ENCODE measurements at places on chromosomes 4 and X.

- no peaks in the 10 kb centered on the region for H3K36me3 ChIP-seq
- no peaks in the 10 kb centered on the region for H3K27me3 ChIP-seq
- H3K4me3 ChIP-seq, result no peak overlapping the region
Observed at GRCh38 chr4:10856271-10856782, 171.8 kb upstream of the CLNK start.

GRCh38 chr4:74932010-74932409 is 906 bp upstream of the PARM1 start:
- peaks cover 9% of the 10 kb centered on the region for H3K4me1 ChIP-seq
- no peak overlapping the region for H3K4me3 ChIP-seq
- H3K27ac ChIP-seq, result no peak overlapping the region
- no peaks in the 10 kb centered on the region for H3K36me3 ChIP-seq
- no peak for DNase-seq

DNA sequence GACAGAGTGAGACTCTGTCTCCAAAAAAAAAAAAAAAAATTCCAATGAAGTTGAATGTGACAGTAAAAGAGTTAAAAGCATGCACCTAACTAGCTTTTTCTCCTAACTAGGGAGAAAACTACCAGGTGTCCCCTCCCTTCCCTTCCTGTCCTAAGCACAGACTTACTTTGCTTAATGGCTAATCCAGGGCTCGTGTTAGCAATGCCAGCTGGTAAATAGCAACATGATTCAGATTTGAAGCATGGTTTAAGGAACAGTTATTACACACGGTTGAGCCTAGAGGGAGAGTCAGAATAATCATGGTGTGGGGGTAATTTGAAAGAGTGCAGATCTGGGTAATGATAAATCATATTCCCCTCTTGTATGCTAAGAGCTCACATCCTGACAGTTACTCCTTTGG is 338.3 kb downstream of the STIM2 start:
- H3K27me3 ChIP-seq, result no peaks in the 10 kb centered on the region
- no peaks in the 10 kb centered on the region for H3K4me1 ChIP-seq
- DNase-seq, result no peak
- H3K36me3 ChIP-seq, result no peaks in the 10 kb centered on the region
- H3K4me3 ChIP-seq, result no peak overlapping the region

DNA sequence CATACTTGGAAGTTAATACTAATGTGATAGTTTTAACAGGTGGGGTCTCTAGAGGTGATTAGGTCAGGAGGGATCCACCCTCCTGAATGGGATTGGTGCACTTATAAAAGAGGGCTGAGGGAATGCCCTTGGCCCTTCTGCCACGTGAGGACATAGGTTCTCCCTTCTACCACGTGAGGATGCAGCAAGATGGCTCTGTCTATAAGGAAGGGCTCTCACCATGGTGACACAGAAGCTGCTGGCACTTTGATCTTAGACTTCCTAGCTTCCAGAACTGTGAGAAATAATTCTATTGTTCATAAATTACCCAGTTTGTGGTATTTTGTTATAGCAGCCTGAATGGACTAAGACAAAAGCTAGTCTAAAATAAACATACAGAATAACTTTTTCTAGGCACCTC is 1.0 kb downstream of the AADAT start:
- H3K27me3 ChIP-seq, result no peaks in the 10 kb centered on the region
- peak overlapping the region; percentile 82 for H3K4me3 ChIP-seq
- DNase-seq, result no peak
- H3K4me1 ChIP-seq, result peaks cover 26% of the 10 kb centered on the region
- H3K36me3 ChIP-seq, result peaks cover 3% of the 10 kb centered on the region
- no peak overlapping the region for H3K27ac ChIP-seq

DNA sequence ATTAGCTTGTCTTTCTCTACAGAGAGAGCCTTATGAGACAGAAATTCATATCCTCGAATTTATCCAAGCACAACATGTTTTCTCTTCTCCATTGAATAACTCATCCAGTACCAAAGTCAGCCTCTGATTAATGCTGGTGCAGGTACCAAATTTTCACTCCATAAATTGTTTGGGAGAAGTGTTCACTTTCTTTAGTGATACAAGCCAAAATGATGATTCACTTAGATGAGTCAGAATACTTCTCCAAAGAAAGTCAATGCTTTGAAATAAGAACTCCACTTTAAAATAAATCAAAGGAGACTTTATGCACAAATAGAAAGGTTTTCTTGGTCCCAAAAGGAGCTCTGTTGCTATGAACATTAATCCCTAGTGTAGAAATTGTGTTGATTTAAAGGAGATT is 60.2 kb downstream of the MAOB start:
- peaks cover 4% of the 10 kb centered on the region for H3K36me3 ChIP-seq
- H3K27ac ChIP-seq, result no peak overlapping the region
- no peak for DNase-seq
- no peaks in the 10 kb centered on the region for H3K27me3 ChIP-seq
- H3K4me3 ChIP-seq, result no peak overlapping the region

DNA sequence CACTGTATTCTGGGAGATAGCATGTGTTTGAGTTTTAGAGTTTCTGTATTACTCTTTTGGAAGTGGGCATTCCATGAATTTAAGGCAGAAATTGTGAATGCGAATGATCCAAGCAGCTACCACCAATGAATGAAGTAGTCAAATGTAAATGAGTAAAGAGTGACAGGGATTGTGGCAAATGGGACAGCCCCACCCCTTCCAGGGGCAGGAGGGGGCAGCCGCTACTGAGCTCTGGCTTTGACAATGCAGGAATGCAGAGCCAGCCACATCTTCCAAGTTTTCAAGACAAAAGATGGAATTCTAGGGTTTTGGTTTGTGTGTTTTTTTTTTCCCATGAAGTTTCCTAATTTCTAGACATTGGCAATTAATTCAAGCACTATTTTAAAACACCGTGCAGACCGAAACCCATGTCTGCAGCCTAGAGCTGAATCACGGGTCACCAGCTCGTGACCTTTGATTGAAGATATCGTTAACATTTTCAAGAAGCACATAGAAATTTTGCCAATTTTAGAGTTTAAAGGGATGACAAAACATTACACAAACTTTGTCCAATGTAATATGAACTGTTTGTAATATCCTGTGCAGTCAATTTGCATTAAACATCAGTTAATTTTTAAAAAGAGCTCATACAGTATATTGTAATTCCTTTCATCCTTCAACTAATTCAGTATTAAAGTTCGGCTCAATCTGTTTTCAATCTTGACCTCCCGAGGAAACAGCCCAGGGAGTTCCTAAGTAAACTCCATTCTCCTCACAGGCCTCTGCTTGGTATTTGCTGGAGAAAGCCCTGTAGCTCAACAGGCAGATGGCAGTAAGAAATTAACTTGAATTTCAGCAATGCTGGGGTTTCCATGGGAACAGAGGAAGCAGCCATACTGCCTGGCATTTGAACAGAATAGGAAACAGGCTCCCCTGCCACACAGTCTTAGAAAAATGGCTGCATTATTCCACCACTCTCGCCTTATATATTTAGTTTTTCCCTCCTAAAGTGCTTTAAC is 83.4 kb downstream of the UCHL1 start:
- H3K27ac ChIP-seq, result no peak overlapping the region
- no peak overlapping the region for H3K4me3 ChIP-seq
- no peaks in the 10 kb centered on the region for H3K36me3 ChIP-seq
- no peak for DNase-seq
- H3K27me3 ChIP-seq, result no peaks in the 10 kb centered on the region
- no peaks in the 10 kb centered on the region for H3K4me1 ChIP-seq

- no peaks in the 10 kb centered on the region for H3K36me3 ChIP-seq
- no peak overlapping the region for H3K4me3 ChIP-seq
- no peak for DNase-seq
- H3K27ac ChIP-seq, result no peak overlapping the region
Observed at GRCh38 chr4:3866813-3867129, 100.6 kb downstream of the ADRA2C start.

DNA sequence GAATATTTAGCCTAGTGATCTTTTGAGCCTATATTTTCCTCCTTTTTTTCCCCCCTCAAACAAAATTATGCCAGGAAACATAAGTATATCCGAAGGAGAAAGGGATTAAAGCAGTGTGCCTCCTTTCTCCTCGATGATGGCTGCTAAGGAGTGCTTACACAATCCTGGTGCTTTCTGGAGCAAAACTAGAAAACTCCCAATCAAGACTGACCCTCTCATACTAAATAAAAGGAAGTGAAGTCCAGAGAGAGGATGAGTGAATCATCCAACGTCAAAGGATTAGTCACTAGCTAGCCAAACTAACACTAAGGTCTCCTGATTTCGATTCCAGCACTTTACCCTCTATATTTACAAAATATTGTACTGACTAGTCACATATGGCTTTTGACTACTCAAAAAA is 146.8 kb downstream of the PPP3CA start:
- H3K4me1 ChIP-seq, result peaks cover 36% of the 10 kb centered on the region
- no peaks in the 10 kb centered on the region for H3K27me3 ChIP-seq
- no peak for DNase-seq
- H3K27ac ChIP-seq, result no peak overlapping the region
- no peaks in the 10 kb centered on the region for H3K36me3 ChIP-seq

GRCh38 chrX:2538031-2538757 is 37.4 kb upstream of the DHRSX start:
- H3K27ac ChIP-seq, result no peak overlapping the region
- no peaks in the 10 kb centered on the region for H3K36me3 ChIP-seq
- no peak overlapping the region for H3K4me3 ChIP-seq
- no peak for DNase-seq
- no peaks in the 10 kb centered on the region for H3K4me1 ChIP-seq

- no peak overlapping the region for H3K4me3 ChIP-seq
- H3K4me1 ChIP-seq, result no peaks in the 10 kb centered on the region
- H3K36me3 ChIP-seq, result no peaks in the 10 kb centered on the region
- no peak overlapping the region for H3K27ac ChIP-seq
- no peaks in the 10 kb centered on the region for H3K27me3 ChIP-seq
- no peak for DNase-seq
Observed at GRCh38 chrX:55029291-55029690, 1.5 kb downstream of the ALAS2 start.

DNA sequence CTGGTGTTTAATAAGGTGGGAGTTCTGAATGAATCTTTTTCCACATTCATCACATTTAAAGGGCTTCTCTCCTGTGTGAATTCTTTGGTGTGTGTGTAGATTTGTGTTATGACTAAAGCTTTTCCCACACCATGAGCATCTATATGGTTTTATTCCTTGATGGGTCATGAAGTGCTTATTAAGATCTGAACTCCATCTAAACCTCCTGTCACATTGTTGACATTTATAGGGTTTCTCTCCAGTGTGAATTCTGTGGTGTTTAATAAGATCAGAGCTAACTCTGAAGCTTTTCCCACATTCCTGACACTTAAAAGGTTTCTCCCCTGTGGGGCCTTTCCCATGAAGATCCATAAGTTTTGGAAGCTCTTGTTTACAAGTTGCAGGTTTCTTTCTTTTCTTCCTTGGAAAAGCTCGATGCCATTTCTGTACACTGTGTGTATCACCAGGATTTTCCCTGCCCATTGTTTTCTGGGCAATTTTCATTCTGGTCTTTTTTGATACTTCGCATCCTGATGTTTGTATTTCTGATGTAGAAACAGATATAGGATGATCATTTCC is 21.9 kb upstream of the ETDC start:
- H3K27me3 ChIP-seq, result no peaks in the 10 kb centered on the region
- H3K27ac ChIP-seq, result no peak overlapping the region
- DNase-seq, result no peak
- H3K36me3 ChIP-seq, result peaks cover 14% of the 10 kb centered on the region
- H3K4me3 ChIP-seq, result no peak overlapping the region

DNA sequence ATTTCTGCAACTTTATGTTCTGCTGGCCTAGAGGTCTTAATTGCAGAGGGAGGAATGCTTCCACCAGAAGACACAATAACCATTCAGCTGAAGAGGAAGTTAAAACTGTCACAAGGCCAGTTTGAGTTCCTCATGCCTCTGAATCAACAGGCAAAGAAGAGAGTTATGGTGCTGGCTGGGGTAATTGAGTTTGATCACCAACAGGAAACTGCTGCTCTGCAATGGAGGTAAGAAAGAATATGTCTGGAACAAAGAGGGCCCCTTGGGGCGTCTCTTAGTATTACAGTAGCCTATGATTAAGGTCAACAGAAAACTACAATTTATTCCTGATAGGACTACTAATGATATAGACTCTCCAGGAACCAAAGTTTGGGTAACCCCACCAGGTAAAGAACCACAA is 744.0 kb downstream of the FSTL5 start:
- no peak overlapping the region for H3K4me3 ChIP-seq
- no peaks in the 10 kb centered on the region for H3K4me1 ChIP-seq
- no peaks in the 10 kb centered on the region for H3K36me3 ChIP-seq
- H3K27ac ChIP-seq, result no peak overlapping the region
- no peak for DNase-seq
- no peaks in the 10 kb centered on the region for H3K27me3 ChIP-seq

GRCh38 chrX:2892816-2893215 is 36.3 kb downstream of the ARSD start:
- no peak overlapping the region for H3K4me3 ChIP-seq
- no peak for DNase-seq
- no peaks in the 10 kb centered on the region for H3K27me3 ChIP-seq
- H3K36me3 ChIP-seq, result no peaks in the 10 kb centered on the region
- H3K4me1 ChIP-seq, result peaks cover 21% of the 10 kb centered on the region

Measured in liver (tissue), 10 donors.